ENCODE measurements at places on chromosomes 4 and X. TPM values are rescaled to one million over a fixed set of nuclear protein-coding genes. Genes with fewer than 3 reads are reported as not detected.

Gene ELOVL6
- 2.6 TPM for total RNA-seq

Gene SHROOM3
- 16.2 TPM for total RNA-seq

DNA sequence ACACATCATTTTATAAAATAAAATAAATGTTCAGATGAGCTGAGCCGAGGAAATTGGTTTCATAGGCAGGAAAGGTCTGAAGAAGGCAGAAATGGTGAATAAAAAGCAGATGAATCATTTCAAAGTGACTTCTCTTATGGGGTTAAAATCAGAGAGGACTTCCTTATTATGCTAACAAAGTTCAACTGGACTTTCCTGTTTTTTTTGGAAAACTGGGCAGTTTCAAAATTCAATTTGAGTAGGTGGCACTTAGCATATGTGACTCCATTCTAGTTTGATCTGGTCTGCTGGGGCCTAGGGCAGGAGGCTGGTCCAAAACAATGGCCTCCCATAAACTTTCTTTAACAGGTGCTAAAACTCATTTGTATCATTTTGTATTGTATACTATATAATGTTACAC, 1794.9 kb upstream of the TENM3 start:
- no peak for DNase-seq

DNA sequence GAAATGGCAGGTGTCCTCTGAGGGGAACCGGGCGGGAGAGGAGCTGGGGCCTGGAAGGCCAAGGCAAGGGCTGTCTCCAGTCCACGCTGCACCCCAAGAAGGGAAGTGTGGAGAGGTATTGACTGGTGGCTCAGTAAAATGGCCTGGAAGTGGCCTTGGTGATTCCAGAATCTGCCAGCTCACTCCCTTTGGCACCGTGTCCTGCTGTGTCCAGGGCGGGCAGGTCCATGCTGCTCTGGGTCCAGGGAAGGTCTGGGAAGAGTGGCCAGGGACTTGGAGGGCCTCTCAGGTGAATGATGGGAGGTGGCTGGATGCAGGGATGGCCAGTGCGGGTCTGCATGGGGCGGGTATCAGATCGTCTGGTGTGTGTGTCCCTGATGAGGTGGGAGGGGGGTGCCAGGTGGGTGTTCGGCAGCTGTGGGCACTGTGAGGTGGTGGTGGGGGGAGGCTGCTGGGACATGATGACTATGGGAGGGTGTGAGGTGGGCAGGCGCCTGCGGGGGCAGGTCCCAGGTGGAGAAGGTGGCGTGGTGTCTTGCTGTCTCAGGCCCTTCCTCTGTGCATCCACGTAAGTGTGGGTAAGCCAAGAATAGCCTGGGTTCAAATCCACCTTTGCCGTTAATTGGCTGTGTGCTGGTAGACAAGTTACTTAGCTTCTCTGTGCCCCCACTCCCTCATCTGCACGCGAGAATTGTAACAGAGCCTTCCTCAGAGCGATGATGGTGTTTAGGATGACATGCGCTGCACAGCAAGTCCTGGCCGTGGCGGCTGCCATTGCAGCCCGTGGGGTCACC, 17.7 kb downstream of the RGS12 start:
- DNase-seq: no peak

GRCh38 chrX:65925005-65925404, 114.9 kb downstream of the VSIG4 start:
- no peak for DNase-seq
